ENCODE measurements at places on chromosomes 6 and 20. TPM values are rescaled to one million over a fixed set of nuclear protein-coding genes. Genes with fewer than 3 reads are reported as not detected.

Gene SLC22A2
- polyA plus RNA-seq: not detected

Gene RRAGD
- polyA plus RNA-seq: 6.8 TPM

Gene CENPW
- 184 TPM for polyA plus RNA-seq

Gene CDYL
- polyA plus RNA-seq: 11.3 TPM

Gene PTK7
- 2.9 TPM for polyA plus RNA-seq

Gene OR2H2
- not detected for polyA plus RNA-seq

Gene OR12D3
- not detected for polyA plus RNA-seq

Gene VSX1
- polyA plus RNA-seq: not detected

Gene PPP1R10
- polyA plus RNA-seq: 46.3 TPM

Gene DEFB124
- not detected for polyA plus RNA-seq

Gene TRDN
- polyA plus RNA-seq: not detected

Gene KCNK15
- not detected for polyA plus RNA-seq

Gene PMEPA1
- not detected for polyA plus RNA-seq

Gene IPCEF1
- polyA plus RNA-seq: 2.1 TPM

Gene CD109
- polyA plus RNA-seq: 1.6 TPM

Gene MRAP2
- not detected for polyA plus RNA-seq

Gene OR2W1
- not detected for polyA plus RNA-seq

Gene TGM2
- 0.25 TPM for polyA plus RNA-seq

Gene PTPRT
- not detected for polyA plus RNA-seq

Gene PBOV1
- polyA plus RNA-seq: not detected

Gene PLN
- 0.44 TPM for polyA plus RNA-seq

Gene VSTM2L
- polyA plus RNA-seq: 0.47 TPM

Gene NCR2
- polyA plus RNA-seq: not detected

Gene DEFB132
- not detected for polyA plus RNA-seq

Gene OR2J3
- polyA plus RNA-seq: not detected

Gene ADGB
- not detected for polyA plus RNA-seq

Gene CLIC5
- not detected for polyA plus RNA-seq

Gene LINC00237
- not detected for polyA plus RNA-seq

Gene RFX6
- not detected for polyA plus RNA-seq

Gene PI3
- not detected for polyA plus RNA-seq

Gene C6orf15
- not detected for polyA plus RNA-seq

Gene NKX2-4
- polyA plus RNA-seq: not detected

Gene TRIM39
- 7.1 TPM for polyA plus RNA-seq

Gene ELOVL2
- polyA plus RNA-seq: not detected

Gene MYLK2
- 0.15 TPM for polyA plus RNA-seq

Gene C6orf141
- not detected for polyA plus RNA-seq

Gene RTF2
- polyA plus RNA-seq: 124 TPM

Gene LY6G6F
- polyA plus RNA-seq: not detected

Gene IL20RA
- not detected for polyA plus RNA-seq

Gene OPRM1
- polyA plus RNA-seq: not detected

Gene TTBK1
- not detected for polyA plus RNA-seq

Gene ZSCAN31
- polyA plus RNA-seq: 3.4 TPM

Gene PDE7B
- not detected for polyA plus RNA-seq

Gene HLA-C
- 832 TPM for polyA plus RNA-seq

Gene FAM135A
- 14.8 TPM for polyA plus RNA-seq

Gene TBX18
- not detected for polyA plus RNA-seq

Gene NEDD9
- polyA plus RNA-seq: 12.1 TPM

Gene GLP1R
- polyA plus RNA-seq: not detected

Gene SIRPG
- 2.1 TPM for polyA plus RNA-seq

Gene HLA-DMB
- polyA plus RNA-seq: 157 TPM

Gene ZNF311
- polyA plus RNA-seq: not detected

Gene BPIFB1
- polyA plus RNA-seq: not detected

Gene TGM3
- not detected for polyA plus RNA-seq

Gene NHSL1
- 1.3 TPM for polyA plus RNA-seq

Gene PLAGL2
- polyA plus RNA-seq: 21.0 TPM

Gene SLC29A1
- polyA plus RNA-seq: 111 TPM

Gene RWDD2A
- polyA plus RNA-seq: 4.5 TPM

Gene GPR6
- polyA plus RNA-seq: not detected

Gene ACSS1
- 27.4 TPM for polyA plus RNA-seq

Gene NOX3
- polyA plus RNA-seq: not detected
